ENCODE measurements at places on chromosomes 2 and 18.

GRCh38 chr2:72350852-72351251 lies 203.2 kb upstream of the CYP26B1 start:
- DNase-seq = peak; percentile 20

DNA sequence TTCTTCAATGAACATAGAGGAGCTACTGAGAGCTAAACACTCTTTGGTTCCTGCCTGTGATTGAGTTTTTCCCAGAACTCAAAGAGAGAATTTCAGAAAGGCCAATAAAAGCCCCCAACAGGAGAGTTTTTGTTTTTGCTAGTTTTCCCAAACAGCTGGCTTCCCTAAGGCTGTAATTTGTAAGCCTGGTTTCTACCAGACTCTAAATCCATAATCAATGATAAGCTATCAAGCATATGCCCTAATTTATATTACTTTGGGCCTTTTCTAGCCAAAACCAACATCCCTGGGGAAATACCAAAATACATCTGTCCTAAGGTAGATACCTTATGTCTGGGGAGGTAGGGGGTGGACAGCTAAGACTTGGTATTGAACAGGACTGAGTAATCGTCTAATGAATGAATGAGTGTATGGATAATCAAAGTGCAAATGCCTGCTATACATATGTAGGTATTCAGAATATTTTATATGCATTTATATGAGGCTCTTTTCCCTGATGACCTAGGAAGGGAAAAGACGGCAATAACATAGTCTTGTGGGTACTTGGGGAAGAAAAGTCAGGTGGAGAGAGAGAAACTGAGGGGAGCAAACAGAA lies 26.0 kb upstream of the APOB start:
- no peak for DNase-seq

DNA sequence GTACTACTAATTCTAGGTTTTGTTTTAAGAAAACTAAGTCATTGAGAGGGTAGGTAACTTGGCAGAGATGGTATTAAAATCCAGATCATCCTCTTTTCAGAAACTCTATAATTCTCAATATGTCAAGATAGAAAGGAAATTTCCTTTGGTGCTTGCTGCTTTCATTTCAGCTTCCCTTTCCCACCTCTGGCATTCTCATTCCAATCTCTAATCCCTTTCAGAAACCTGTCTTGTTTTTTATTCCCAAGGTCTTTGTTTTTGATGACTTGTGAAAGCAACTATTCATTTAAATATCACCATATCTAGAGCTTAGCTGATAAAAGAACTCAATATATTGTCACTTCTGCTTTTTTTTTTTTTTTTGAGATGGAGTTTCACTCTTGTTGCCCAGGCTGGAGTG lies 242.8 kb upstream of the LRRTM1 start:
- no peak for DNase-seq

GRCh38 chr2:105885456-105885855 lies 140.7 kb downstream of the NCK2 start:
- DNase-seq = no peak

- no peak for DNase-seq
Measured at GRCh38 chr2:182259629-182260150, 167.1 kb downstream of the PDE1A start.

GRCh38 chr2:170222298-170222697 lies 44.4 kb downstream of the MYO3B start:
- peak; percentile 27 for DNase-seq

DNA sequence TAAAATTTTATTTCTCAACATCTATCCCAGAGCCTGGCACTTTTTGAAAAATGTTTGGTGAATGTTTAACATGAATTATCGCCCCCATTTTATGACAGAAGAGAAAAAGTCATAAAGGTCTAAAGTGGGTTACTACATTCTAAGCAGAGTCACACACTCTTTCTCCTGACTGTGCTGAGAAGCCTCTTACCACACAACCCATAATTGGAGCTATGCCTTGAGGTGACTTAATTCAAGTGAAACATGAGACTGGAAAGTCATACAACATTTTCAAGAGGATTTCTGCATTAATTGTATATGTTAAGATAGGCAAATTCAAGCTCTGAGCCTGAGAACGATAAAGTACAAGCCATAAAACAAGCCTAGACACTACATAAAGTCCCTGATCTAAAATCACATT lies 3.1 kb upstream of the DSEL start:
- DNase-seq = no peak

DNA sequence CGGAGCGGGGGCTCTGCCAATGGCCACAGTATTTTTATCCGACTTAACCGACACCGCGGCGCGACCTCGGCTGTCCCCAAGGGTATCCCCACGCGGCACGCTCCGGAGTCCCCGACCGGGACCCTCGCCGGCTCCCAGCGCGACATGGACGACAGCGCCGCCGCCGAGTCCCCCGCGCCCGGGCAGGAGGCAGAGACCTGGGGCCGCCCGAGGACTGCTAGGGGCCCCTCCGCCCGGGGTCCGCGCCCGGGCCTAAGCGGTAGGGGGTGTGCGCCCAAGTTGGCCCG lies 468 bp downstream of the UXS1 start:
- DNase-seq = no peak

- DNase-seq = no peak
Measured at GRCh38 chr2:763766-764525, 86.7 kb upstream of the TMEM18 start.

DNA sequence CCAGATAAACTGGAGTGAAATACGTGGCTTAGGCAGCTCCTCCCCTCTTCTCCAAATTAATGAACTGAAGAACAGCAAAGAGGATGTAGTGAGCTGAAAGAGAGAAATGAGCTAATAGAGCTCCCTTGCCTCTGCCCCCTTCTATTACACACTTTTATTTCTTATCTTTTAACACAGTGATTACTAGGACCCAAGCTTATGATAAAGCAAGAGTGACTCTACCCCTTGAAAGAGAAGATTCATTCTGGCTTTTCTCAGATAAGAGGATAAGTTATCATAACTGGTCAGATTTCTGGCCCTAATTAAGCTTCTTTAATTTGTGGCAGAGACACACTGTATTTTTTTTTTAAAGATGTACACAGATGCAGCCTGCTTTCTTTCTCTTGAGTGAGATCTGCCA lies 102.2 kb downstream of the MSTN start:
- no peak for DNase-seq

- DNase-seq = no peak
Measured at GRCh38 chr18:3879114-3879835, 429.3 kb downstream of the TGIF1 start.

- no peak for DNase-seq
Measured at GRCh38 chr2:214006601-214007000, 404.3 kb upstream of the VWC2L start.

GRCh38 chr2:96860065-96861029 lies 2.5 kb upstream of the ANKRD39 start:
- no peak for DNase-seq

GRCh38 chr2:241817126-241817820 lies 8.3 kb downstream of the NEU4 start:
- DNase-seq = peak; percentile 22

- no peak for DNase-seq
Measured at GRCh38 chr2:46230677-46231425, 66.4 kb upstream of the EPAS1 start.

- DNase-seq = peak; percentile 12
Measured at GRCh38 chr2:114651933-114652332, 209.5 kb downstream of the DPP10 start.

DNA sequence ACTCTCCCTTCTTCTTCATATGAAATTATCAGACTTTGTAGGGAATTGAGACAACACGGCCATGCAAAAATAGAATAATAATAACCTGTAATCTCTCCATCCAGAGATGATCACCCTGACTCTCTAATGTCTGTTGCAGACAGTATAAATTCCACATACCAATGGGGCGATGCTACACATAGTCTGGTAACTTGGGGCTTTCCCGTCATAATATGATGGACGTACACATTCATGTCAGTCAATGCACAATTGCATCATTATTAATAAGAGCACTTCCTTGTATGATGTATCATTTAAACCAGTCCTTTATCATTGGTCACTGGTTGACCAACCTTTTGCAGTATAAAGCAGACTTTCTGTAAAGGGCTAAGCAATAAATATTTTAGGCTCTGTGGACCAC lies 39.5 kb upstream of the SCLY start:
- DNase-seq = no peak

DNA sequence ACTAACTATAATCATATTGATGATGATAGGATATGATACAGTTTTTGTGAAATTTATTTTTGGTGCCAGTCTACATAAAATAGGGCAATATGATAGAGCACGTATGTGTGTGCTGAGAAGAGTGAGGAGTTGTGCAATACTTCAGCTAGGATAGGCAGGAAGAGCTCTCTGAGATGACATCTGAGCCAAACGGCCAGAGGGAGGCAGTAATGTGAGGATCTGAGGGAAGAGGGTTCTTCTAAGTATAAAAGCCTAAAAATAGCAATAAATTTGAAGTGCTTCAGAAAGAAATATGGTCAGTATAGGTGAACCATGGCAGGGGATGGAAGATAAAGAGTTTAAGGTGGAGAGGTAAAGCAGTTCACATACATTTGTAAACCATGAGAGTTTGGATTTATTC lies 102.5 kb downstream of the OLA1 start:
- DNase-seq = peak; percentile 35

- no peak for DNase-seq
Measured at GRCh38 chr2:220795705-220796104, 776.4 kb downstream of the EPHA4 start.

- no peak for DNase-seq
Measured at GRCh38 chr2:240915526-240916341, 9.6 kb downstream of the CROCC2 start.

DNA sequence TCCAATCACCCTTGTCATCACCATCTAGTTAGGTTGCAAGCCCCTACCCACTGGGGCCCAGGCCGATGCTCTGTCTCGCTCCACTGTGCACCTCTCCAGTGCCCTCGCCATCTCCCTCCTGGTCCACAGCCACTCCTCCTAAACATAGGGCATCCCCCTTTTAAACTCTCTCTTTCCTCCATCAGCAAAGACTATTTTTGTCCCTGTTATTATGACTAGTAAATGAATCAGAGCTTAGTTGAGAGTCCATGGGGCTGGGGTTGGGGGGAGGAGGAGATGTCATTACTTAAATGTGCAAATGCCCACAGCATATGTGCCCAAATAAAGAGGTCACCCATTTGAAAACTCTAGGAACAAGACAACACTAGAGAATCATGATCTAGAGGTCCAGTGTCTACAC lies 167.4 kb downstream of the TRABD2A start:
- DNase-seq = no peak

DNA sequence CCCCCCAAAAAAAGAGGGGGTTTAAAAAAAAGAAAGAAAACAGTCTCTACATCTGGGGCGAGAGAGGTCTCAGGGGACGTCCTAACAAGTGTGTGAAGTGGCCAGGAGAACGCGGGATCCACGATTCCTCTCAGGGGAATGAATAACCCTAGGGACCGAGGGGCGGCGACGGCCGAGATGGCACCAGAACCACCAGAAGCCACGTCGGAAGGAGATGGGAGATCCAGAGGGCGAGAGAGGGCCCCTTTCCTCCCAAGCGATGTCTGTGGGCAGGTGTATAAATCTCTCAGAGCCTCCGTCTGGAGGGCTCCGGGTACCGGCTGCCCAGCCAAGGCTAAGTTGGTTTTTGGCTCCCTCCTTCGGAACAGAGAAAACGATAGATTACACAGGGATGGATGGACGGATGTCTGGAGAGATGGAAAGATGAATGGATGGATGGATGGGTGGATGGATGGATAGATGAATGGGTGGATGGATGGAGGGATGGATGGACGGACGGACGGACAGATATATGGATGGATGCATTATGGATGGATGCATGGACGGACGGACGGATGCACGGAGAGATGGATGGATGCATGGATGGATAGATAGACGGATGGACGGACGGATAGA lies 1.7 kb downstream of the EPHA4 start:
- no peak for DNase-seq

GRCh38 chr2:122764014-122764413 lies 1008.6 kb downstream of the TSN start:
- no peak for DNase-seq

DNA sequence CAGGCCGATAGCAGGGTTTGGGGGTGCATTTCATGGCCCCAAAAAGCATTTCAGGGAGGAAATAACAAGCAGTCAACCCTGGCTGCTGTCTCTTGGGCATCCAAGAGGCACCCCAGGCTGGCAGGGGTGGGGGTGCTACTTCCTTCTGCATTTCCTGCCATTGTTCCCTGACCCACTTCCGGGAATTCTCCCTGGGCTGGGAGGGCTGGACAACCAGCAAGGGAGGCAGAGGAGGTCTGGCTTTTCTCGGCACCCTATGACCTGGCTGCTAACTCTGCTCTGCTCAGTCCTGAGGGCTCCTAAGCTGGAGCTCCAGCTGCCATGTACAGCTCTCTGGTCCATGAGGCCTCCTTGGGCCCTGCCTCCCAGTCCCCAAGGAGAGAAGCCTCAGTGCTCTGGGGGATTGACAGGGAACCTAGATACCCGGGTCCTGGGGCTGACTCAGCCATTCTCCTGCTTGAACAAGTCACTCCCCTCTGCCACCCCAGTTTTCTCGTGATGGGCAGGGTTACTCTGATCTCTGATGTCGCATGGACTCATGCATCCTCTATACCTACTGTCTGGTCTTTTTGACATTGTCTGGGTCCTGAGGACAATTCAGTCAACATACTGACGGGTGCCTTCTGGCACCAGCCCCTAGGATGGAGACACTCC lies 47.2 kb downstream of the DYSF start:
- no peak for DNase-seq

- DNase-seq = no peak
Measured at GRCh38 chr2:29477186-29477585, 362.0 kb downstream of the CLIP4 start.
